Memory B cell (primary cell): ENCODE measurements at places on chromosomes 11 and 22.

DNA sequence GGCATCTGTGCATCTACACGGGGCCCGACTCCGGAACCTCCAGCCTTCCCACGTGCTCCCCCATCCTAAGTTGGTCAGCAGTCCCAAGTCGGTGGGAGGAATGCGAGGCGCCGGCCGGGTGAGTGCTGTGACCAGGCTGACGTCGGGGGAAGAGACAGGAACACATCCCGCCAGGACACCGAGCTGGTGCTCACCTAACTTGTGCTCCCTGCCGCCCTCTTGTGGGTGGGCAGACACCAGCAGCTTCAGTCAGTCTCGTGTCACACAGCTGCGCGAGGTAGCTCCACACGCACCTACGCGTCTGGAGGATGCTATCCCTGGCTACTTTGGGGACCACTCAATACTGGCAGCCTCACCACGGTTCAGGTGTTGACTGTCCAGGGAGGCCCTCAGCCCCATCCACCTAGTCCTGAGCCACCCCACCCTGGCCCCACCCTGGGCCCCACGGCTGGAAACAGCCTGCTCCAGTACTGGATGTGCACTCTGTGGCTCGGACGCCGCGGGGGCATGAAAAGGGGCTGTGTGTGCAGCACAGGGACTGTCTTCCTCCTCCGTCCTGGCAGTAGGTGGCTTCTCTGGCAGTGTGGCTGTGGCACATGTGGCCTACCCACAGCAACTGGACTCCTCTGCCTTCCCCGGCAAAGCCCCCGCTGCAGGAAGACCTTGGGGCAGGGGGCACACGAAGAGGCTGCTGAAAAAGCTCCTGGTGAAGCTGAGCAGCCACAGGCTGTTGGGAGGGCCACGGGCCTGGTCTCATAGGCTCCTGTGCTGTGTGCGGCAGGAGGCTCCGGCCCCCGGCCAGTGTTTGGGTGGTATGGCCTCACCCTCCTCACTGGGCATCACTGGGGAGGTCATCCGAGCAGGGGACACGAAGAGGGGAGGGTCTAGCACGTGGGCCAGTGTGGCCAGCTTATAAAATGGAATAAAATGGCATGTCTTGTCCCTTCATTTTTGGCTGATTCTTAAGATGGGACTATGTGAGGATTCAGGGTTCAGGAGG lies 11.2 kb upstream of the BID start:
- peak; percentile 76 for DNase-seq

GRCh38 chr22:37808294-37808657 lies 542 bp downstream of the GCAT start:
- no peak for DNase-seq

- DNase-seq: no peak
Observed at GRCh38 chr22:45227645-45228400, 12.9 kb downstream of the KIAA0930 start.

DNA sequence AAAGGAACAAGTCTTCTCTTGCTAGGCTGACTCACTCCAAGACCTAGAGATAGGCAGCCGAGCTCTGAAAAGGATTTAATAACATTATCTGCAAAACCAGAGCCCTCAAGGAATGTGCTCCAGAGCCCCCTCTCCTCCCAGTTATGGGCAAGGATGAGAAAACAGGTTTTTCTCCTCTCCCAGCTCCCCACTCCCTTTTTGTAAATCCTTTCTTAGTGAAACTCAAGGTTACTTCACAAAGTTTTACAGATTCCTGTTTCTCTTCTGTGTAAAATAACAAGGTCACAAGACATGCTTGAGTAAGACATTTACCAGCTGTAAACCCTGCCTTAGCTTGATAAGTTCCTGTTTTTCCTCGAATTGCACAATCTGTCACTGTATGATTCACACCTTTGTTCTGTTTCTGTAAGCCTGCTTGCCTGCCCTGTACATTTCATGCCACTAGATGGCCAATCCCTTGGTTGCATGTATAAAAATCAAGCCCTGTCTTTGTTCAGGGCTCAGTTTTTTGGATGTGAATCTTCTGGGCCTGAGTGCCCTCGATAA lies 489.4 kb downstream of the KCNA4 start:
- no peak for DNase-seq

DNA sequence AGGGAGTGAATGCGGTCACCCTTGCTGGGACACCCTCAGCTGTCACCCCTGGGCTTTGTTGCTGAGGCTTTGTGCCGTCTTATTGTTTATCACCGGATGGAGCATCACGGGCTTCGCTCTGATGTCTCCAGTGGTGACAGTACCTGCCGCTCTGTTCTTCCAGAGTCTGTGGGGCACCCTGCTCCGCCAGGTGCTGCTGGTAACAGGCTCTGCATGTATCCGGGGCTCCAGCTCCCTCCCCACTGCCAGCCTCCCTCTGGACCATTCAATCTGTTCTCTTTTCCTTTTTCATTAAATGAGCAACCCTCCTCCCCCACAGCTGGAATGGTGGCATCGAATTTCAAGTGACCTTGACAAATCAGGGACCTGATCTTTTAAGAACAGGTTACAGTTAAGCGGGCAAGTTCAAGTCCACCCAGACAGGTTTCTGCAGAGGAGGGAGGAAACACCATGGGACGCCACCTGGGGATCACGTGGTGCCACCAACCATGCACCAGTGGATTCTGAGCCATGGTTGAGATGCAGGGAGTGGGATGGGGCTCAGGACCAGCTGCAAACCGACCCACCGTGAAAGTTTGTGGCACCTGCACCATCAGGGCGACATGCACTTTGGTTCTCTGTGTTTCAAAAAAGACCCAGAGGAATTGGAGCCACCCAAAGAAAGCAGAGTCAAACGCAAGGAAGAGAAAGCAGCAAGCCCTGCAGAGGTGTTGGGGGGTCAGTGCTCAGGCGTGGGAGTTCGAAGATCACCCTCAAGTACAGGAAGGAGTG lies 89.3 kb downstream of the BCR start:
- peak; percentile 29 for DNase-seq

DNA sequence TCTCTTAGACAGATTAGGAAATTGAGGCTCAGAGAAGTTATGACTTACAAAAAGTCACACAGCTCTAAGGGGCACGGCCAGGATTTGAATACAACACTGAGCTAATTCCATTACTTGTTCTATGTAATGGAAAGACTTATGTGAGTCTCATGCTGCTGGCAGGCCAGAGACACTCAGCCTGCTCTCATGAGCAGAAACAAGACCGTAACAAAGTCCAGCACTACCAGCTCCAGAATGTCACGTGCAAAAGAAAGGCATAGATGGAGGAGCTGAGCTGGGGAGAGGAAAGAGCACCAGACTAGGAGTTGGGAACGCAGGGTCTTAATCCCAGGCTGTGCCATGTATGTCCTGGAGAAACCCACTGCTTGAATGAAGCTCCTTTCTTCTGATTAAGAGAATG lies 1.8 kb downstream of the CHRDL2 start:
- no peak for DNase-seq

- peak; percentile 63 for DNase-seq
Observed at GRCh38 chr22:23800297-23801237, 13.8 kb downstream of the SMARCB1 start.

- no peak for DNase-seq
Observed at GRCh38 chr22:39188809-39189208, 36.3 kb upstream of the CBX7 start.

DNA sequence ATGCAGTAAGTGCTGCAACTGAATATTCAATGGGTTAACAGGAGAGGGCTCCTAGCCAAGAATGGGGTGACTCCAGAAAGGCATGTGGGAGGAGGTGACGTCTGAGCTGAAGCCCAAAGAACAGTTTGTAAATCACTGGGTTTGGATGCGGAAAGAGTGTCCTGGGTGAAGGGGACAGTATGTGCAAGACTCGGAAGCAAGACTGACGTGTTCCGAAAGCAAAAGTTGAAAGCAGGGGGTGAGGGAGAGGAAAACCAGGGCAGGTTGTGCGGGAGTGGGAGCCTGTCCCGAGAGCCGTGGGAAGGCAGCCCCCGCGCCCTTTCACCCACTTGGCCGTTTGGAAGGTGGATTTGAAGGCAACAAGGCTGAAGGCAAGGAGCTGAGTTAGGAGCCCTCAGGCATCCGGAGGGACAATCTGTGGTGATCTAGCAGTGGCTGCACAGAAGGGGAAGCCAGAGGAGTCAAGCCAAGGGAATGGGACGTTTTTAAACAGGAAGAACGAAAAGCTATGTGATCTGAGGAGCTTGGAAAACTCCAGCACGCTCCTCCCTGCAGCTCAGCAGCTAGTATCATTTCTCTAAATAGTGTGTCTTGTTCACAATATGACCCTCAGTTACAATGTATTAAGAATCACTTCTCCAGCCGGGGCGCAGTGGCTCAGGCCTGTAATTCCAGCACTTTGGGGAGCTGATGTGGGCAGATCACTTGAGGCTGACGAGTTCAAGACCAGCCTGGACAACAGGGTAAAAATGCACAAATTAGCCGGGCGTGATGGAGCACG lies 7.7 kb downstream of the SLC25A18 start:
- no peak for DNase-seq

GRCh38 chr22:20299746-20300136 lies 20.1 kb downstream of the DGCR6L start:
- no peak for DNase-seq

- DNase-seq: no peak
Observed at GRCh38 chr22:27110665-27111451, 453.5 kb downstream of the MIAT start.

- no peak for DNase-seq
Observed at GRCh38 chr11:68481579-68482240, 21.2 kb downstream of the PPP6R3 start.

GRCh38 chr11:91257667-91258066 lies 967.0 kb upstream of the FAT3 start:
- DNase-seq: no peak

- no peak for DNase-seq
Observed at GRCh38 chr11:125343086-125343717, 152.9 kb downstream of the FEZ1 start.

GRCh38 chr22:24247564-24248344 lies 2.9 kb upstream of the GGT5 start:
- no peak for DNase-seq

DNA sequence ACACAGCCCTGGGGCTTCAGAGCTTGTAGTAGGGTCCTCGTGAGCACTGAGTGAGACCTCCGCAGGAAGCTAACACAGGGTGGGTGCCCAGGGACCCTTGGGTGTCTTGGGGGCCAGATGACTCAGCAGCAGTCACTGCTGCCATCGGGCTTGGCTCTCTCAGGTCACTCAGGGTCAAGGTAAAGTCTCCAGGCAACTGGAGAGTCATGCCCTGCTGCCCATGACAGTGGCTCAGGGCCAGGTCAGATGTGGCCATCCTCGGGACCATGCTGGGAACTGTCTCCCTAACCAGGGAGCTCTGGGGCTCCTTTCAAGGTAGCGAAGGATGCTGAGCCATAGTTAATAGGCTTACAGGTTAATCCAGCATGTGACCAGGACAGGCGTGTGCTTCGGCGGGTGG lies 44.4 kb upstream of the SLC22A12 start:
- DNase-seq: no peak

DNA sequence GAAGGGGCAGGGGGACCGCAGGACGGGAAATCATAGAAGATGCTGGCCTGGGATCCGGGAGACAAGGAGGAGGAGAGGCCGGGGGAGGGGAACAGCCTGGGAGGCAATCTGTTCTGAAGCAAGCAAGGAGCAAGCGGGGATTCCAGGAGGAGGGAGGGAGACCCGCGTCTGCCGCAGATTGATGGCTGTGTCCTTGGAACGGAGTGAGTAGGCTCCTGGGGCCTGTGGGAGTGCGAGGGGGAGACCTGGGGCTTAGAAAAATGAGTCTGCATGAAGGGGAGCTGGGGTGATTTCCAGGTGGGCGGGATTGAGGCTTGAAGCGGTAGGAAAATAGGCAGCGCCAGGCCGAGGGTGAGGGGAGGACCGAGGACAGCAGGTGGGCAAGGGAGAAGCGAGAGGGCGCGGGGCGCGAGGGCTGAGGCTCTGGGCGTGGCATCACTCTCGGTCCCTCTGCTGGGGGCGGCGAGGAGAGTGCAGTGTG lies 1.6 kb upstream of the LRRC55 start:
- DNase-seq: no peak

GRCh38 chr11:1751999-1752906 lies 1.9 kb upstream of the IFITM10 start:
- DNase-seq: no peak

DNA sequence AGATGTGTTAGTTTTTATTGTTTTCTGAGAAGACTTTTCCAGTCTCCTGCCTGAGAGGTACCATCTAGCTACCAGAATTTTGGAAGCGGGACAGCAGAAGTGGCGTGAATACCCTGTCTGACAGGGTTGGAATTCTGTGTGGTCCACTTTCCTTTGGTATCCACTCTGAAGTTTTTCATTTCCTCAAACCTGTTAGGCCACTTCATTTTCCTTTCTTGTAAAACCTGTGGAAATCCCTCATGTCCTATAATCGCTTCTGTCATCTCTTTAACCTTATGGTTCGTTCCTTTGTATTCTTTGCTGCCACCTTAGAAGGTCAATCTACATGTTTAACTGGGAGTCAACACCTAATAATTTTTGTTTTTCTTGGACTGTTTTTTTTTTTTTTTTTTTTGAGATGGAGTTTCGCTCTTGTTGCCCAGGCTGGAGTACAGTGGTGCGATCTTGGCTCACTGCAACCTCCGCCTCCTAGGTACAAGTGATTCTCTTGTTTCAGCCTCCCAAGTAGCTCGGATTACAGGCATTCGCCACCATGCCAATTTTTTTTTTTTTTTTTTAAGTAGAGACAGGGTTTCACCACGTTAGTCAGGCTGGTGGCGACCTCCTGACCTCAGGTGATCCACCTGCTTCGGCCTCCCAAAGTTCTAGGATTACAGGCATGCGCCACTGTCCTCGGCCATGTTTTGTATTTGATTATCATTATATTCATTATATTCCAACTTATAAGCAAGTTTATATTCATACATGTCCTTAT lies 7.1 kb downstream of the SFI1 start:
- DNase-seq: no peak

DNA sequence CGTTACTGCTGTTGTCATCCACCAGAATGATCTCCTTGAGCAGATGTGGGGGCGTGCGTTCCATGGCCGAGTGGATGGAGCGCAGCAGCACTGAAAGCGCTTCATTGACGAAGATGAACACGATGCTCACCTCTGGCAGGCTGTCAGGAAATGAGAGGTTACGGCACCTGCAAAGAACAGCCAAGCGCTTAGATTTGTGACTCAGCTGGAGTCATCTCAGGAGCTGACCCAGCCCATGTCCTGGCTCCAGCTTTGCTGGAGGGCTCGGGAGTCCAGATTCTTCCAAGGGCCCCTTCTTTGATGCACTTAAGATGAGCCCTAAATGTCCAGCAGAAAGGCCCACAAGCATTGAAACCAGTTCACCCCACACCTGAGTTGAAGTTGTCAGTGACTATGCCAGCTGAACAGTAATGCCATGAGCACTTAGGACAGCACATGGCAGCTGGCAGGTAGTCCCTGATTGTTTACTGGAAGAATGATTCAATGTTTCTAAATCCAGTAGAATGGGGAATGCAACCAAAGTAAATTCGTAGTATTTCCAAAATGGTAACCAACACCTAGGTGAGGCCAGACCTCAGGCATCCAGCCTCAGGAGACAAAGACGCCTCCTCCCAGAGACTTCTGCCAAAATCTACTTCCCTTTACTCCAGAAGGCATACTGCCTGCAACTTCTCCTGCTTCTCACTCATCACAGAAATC lies 79.7 kb upstream of the CSNK2A3 start:
- no peak for DNase-seq
